ENCODE measurements at places on chromosomes 2 and 18.

GRCh38 chr2:238719641-238720040, 128.2 kb upstream of the TWIST2 start:
- no peak for DNase-seq

DNA sequence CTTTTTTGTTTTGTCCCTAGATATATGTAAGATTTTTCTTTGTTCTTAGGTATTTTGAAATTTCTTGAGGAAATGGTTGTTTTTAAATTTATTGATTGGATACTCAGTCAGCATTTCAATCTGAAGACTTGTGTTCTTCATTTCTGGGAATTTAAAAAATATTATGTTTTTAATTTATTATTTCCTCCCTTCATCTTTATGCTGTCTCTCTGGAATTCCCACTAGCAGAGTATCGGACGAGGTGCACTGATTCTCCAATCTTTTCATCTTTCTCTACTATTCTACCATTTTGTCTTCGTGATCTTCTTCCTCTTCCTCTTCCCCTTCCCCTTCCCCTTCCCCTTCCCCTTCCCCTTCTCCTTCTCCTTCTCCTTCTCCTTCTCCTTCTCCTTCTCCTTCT, 12.3 kb downstream of the SCTR start:
- no peak for DNase-seq

DNA sequence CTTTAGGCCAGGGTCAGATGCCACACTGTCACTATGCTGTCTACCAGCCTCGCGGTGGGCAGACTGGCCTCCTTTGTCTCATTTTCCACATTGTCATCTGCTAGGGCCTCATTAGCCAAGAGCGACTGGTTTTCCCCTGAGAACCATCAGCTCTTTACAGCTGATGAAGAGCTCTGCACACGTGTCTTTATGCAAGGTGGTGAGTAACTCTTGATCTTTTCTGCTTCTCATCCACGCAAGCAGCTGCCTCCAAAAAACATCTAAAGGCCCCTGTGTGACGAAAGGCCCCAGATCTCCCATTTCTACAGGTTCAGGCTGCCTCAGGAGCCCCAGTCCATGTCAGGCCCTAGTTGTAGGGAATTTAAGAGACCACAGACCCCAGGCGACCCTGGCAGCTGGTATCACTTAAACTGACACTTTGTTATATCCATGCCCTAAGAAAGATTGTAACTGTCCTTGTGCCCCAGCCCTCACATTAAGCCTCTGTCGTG, 52.9 kb downstream of the DPYSL5 start:
- no peak for DNase-seq

DNA sequence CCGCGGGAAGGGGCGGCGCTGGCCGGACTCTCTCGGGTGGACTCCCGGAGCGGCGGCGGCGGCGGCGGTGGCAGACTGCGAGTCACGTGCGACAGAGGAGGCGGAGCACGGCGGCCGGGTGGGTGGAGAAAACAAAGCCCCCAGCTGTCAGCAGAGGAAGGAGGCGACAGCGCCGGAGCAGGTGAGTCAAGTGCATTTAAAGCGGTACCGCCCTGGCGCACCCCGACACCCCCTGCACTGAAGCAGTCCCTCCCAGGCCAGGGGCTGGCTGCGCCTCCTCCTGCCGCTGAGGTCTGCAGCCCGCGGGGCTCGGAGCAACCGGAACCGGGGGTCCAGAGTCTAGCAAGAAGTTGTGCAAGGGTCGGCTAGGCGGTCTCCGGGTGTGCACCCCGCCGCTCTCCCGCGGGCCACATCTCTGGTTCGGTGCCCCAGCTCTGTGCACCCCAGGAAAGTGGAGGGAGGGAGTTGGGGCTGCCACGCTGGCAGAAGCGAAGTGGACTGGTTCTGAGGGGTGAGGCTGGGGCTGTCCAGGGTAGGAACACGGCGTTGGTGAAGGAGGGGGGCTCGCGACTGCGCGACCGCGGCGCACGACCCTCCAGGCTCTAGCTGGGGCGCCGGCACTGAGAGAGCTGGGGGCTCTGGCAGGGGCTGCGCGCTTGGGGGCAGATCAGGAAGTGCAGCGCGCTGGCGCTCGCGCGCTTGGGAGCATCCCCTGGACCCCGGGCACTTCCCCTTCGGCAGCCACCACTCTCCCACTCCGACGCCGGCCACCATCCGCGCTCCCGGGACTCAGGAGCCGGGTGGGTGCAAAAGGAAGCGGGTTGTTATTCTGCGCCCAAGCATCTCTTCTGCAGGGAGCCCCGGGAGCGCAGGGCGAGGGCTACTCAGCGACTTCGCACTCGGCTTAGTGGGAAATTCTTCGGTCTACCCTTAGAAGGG, 64.0 kb upstream of the MAPRE2 start:
- DNase-seq = no peak

GRCh38 chr18:63819786-63820185, 44.6 kb downstream of the SERPINB7 start:
- DNase-seq = no peak
